ENCODE measurements at places on chromosomes 5 and 9.

DNA sequence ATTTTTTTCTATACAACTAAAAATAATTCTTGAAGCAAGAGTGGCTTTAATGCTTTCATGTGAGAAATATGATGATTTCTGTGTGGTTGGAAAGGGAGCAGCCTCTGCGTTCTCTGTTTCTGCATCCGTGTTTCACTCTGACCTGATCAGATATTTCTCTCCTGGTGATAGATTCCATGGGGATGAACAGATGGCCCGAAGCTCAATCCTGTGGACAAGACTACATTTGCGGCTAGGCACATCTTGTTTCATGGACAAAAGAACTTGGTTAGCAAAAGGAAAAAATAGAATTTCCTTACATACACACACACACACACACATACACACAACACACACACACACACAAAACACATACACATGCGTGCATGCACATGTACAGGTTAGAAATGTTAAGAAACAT, 218.2 kb upstream of the ADAMTS16 start:
- no peak for DNase-seq

DNA sequence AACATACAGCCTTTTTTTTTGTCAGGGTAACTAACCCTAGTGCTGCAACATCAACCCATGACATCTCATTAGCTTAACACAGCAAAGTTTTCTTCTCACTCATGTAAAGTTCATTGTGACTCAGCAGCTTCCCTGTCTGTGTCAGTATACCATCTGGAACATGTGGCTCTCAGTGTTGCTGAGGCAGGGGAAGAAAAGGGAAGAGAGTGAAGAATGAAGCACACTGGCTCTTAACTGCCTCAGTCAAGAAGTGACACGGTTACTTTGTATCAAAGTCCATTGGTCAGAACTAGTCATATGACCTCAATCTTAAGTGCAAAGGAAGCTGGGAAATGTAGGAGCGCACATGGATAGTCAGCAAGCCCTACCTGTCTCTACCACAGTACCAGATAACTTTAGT, 185.0 kb upstream of the ELL2 start:
- DNase-seq, result no peak

DNA sequence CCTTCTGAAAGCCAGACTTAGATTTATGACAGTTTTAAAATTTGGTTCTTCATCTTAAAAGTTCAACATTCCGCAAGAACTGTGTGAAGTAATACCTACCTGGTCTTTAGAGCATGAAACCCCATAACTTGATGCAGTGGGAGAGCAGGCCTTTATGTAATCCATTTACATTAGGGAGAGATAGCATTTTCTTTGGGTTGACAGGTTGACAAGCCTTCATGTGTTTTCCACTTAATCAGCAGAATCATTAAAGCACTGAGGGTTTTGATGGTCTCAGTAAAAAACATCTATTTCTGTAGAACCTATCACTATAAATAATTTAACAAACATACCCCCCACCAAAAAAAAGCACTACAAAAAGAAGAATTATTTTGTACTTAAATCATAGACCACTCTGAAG, 121.6 kb upstream of the KIF2A start:
- no peak for DNase-seq

- DNase-seq, result no peak
These were observed 188.1 kb downstream of the TRPM3 start for GRCh38 chr9:70933321-70933720.

- no peak for DNase-seq
These were observed 232.0 kb upstream of the FAM174A start for GRCh38 chr5:100303216-100303615.

- DNase-seq, result no peak
These were observed 291.8 kb downstream of the SLIT3 start for GRCh38 chr5:169009123-169009522.

GRCh38 chr5:61796773-61797172, 464.7 kb downstream of the ZSWIM6 start:
- DNase-seq, result no peak

- no peak for DNase-seq
These were observed 414.1 kb downstream of the ARHGEF28 start for GRCh38 chr5:74040065-74040551.

DNA sequence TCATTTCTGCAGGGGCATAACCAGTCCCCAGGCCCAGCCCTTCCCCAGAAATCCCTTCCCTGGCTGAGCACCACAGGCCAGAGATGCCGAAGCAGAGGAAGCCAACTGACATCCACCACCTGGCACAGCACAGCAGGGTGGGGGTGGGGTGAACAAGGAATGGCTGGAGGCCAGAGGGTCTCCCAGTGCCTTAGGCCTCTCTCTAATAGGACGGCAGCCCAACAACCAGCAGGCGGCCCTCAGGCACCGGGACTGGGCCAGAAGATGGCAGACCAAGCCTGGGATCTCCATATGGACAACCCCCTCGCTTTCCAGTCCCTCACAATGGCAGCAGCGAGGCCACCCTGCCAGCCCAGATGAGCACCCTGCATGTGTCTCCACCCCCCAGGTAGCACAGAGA, 13.2 kb downstream of the PDLIM4 start:
- DNase-seq, result no peak

GRCh38 chr9:85016384-85017006, 347.0 kb downstream of the NTRK2 start:
- no peak for DNase-seq

DNA sequence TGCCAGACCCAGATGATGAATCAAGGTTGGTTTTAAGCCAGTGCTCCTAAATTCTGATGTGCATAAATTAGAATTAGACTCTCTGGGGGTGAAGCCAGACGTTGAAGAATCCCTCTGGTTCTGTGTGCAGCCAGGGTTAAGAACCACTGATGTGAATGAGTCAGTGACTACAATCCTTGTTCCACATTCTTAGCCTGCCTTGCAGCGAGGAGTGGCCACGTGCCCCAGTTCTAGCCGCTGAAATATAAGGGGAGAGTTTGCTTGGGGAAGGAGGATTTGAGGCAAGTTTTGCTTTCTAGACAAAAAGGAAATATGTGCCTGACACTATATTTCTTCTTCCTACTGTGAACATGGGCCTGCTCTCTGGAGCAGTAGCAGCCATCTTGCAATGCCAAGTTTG, 34.2 kb upstream of the MSH3 start:
- DNase-seq, result no peak

- DNase-seq, result no peak
These were observed 2.6 kb upstream of the FAM120AOS start for GRCh38 chr9:93456022-93456421.

DNA sequence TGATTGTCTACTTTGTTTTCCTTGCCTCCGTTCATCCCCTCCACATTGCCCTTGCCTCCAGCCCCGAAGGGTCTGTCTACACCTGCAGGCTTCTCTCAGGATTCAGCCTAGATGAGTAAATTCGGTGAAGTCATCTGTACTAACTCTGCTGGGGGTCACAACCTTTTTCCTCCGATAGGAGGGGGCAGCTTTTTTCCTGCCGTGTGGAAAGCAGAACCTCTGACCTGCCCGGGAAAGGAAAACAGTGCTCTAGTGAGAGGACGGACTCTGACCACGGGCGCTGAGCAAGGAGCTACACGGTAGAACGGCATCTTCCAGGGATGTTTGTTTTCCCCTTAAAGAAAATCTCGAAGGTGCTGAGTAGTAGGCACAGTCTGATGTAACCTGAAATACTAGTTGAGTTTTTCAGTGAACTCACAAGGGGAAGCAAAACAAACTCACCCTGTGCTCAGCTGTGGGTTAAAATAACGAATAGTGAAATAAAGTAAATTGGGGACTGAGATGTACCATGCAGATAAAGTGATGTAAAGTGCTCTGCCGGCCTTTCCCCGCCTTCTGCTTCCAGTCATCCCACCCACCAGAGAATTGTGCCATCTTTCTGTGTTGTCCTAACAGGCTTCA, 281.8 kb downstream of the AOPEP start:
- no peak for DNase-seq

DNA sequence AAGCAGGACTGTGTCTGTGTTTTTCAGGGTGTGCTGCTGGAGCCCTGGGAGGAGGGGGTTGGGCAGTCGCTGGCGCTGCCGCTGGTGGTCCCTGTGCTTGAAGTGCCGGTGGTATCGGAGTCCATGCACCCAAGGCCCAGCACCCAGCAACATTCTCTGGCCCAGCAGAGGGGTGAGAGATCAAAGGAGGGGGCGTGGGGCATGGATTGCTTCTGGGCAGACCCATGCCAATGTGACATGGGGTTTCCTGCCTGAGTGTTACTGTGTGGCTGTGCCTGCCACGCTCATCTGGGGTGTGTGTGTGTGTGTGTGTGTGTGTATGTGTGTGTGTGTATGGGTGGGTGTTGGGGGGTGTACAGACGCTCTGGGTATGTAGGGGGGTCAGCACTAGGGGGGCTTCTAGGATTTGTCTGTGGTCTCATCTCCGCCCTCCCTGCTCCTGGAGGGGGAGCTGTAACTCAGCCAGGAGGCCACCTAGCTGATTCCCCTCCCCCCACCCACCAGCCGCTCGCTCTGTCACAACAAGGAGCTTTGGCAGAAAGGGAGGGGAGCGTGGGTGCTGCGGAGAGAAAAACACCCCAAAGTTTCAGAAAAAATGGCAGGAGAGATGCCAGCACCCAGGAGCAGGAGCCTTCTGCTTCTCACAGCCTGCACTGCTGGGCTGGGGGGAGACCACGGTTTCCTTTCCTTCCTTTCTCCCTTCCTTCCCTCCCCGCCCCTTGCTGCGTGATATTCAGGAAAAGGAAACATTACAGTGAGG, 35.9 kb upstream of the HSPA9 start:
- no peak for DNase-seq

DNA sequence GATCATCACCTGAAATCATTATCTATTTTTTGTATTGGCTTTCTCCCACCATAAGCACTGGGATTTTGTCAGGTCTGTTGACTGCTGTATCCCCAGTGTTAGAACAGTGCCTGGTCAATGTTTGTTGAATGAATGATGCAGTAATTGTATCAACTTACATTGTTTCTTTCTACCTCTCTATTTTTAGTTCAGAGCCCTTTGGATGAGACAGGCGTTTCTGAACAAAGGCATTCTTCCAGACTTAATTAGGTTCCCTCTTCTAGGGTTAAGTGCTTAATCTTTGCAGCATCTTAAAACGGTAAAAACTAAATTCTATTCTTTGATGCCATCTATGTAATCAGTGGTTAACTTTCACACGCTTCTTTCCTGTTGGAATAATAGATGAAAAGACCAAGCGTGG, 26.3 kb downstream of the SLC44A1 start:
- DNase-seq, result no peak

DNA sequence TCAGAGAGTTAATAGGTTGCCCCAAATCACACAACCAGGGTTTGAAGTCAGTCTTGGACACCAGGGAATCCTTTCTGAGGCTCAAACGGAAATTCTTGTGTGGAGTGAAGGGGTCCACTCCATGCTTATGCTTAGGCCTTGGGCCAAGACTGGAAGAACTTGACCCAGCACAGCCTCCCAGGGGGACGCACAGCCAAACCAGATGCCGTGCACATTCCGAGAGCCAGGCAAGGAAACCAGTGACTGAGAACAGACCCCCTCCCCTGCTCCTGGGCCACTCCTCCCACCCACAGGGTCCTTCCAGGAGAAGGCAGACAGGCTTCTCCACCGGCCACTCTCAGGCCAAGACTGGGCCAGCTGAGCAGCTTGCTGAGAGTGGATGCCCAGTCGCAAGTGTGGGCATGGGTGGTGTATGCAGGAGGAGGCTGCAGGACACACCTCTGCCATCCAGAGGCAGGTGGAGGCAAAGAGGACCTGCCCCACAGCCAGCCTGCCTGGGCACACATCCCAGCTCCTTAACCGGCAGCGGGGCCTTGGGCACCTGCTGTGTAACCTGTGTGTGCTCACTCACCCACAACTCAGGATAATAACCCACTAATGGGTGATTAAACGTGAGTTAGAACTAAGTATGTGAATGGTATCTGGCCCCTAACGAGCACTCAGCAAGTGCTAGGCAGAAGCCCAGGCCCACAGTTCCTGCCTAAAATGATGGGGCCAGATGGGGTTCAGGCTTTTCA, 38.0 kb downstream of the NIPAL4 start:
- no peak for DNase-seq

GRCh38 chr5:131005963-131006684, 158.9 kb downstream of the HINT1 start:
- DNase-seq, result no peak
